ENCODE measurements at places on chromosomes 2 and 18.

- no peak for DNase-seq
Measured at GRCh38 chr18:41814651-41815050, 140.4 kb upstream of the PIK3C3 start.

GRCh38 chr2:138157372-138157771 lies 193.1 kb downstream of the HNMT start:
- no peak for DNase-seq

- DNase-seq: no peak
Measured at GRCh38 chr2:54000122-54000521, 29.3 kb upstream of the PSME4 start.

- no peak for DNase-seq
Measured at GRCh38 chr2:26623541-26624495, 17.3 kb downstream of the CIB4 start.

- no peak for DNase-seq
Measured at GRCh38 chr2:62216113-62216512, 20.2 kb downstream of the B3GNT2 start.

DNA sequence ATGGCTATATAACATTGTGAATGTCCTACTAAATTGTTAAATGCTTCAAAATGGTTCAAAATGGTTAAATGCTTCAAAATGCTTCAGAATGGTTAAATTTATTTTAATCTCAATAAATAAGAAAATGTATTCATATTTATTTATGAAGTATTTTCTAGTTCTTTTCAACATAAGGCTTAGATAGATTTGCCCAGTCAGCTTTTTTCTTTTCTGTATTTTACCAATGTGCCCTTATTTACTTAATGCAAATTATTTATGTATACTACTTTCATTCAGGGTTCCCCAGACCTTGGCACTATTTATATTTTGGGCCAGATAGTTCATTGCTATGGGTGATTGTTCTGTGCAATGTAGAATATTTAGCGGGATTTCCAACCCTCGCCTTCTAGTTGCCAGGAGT lies 546.7 kb downstream of the RIT2 start:
- DNase-seq: no peak

DNA sequence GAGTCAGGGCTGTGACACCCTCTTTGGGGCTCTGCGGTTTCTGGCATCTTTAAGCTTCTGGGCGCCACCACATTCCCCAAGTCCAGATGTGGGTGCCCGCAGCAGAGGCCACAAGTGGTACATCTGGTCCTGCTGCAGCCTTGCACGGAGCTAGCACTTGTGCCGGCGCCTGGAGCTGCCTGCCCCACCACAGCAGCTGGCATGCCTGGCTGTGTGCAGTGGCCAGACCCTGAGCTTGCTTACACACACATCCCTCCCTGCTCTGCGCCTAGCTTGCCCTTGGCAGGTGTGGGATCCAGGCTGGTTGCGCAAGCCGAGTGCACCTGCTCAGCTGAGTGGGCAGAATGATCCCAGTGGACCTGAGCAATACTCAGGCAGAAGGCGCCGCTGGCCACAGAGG lies 27.3 kb downstream of the SLC4A10 start:
- DNase-seq: no peak

GRCh38 chr2:180572346-180572745 lies 408.1 kb upstream of the UBE2E3 start:
- DNase-seq: no peak

GRCh38 chr18:74425161-74425560 lies 31.9 kb downstream of the DIPK1C start:
- no peak for DNase-seq

DNA sequence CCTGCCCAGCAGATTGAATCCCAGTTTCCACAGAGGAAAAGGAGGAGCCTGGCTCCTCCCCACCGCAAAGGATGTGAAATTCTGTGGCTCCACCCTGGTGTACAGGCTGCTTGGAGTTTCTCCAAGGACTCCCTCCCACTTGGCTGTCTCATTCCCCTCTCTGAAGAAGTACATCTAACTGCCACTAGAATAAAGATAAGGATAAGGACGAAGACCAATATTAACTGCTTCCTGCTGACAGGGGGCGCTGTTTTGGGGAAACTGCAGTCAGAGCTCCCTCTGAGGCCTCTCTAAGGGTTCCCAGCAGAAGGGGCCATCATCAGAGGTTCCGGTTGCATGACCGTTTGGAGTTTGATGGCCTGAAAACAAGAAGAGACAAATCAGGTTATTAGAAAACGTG lies 790.9 kb downstream of the CPS1 start:
- no peak for DNase-seq

- DNase-seq: no peak
Measured at GRCh38 chr2:187593098-187593497, 38.9 kb upstream of the TFPI start.

GRCh38 chr18:49494660-49495059 lies 7.6 kb upstream of the C18orf32 start:
- no peak for DNase-seq

- DNase-seq: no peak
Measured at GRCh38 chr18:48072428-48073204, 142.2 kb upstream of the SMAD2 start.

GRCh38 chr2:214325404-214325803 lies 85.5 kb upstream of the VWC2L start:
- DNase-seq: no peak

- DNase-seq: no peak
Measured at GRCh38 chr2:218849721-218850120, 9.9 kb upstream of the WNT6 start.

DNA sequence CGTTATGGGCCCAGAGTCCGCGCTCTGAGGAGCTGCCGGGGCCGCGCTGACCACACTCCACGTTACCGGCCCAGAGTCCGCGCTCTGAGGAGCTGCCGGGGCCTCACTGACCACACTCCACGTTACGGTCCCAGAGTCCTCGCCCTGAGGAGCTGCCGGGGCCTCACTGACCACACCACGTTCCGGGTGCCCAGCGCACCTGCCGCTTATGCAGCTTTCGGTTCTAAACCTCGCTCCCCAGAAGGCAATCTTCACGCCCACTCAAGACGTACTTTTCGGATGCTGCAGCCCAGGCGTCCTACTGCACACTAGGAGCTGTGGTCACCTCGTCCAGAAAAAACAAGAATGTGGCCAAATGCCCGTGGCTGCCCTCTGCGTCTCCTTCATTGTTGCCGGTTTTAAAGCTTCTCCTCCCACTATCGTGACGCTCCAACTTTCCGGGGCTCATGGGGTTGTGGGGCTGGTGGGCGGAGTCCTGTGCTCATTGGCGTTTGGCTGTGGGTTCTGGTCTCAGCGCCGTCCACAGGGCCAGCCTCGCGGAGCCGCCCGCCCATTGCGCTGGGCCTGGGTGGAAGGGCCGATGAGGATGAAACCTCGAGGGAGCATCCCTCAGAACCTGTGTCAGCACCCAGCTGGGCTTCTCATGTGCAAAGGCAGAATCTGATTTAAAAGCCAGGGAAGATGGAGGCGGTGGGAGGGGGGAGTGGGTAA lies 11.9 kb downstream of the KCNG2 start:
- no peak for DNase-seq

DNA sequence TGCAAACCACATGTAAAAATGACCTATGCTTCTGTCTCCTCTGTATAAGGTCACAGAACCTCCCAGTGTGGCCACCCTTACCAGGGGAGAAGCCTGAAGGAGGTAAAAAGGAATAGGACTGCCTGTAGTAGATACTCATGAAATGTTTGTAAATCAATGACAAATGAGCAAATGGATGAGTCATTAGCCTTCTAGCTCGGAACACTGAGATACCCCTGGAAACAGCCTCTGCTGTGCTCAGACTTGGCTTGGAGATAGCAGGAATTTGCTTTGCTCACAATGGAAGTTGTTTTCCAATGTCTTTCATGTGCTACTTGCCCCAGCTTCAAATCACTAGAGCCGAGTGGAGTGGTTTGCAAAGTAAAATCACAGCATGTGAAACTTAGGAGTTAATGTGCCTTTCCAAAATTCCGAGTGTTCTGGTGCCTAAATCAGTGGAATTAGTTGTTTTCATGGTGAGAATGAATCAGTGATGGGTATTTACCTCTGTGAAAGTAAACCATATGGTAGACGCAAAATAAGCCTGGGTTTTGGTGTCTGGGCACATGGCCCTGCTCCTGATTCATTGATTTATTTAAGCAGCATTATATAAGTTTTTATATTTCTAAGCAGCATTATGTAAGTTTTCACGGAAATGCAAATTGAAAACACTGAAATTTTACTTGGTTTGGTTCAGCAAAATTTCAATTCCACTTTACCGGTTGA lies 154.0 kb upstream of the MAP3K20 start:
- no peak for DNase-seq

GRCh38 chr2:216083464-216084281 lies 2.0 kb downstream of the TMEM169 start:
- DNase-seq: no peak

- DNase-seq: no peak
Measured at GRCh38 chr2:163077241-163077640, 238.7 kb upstream of the KCNH7 start.

DNA sequence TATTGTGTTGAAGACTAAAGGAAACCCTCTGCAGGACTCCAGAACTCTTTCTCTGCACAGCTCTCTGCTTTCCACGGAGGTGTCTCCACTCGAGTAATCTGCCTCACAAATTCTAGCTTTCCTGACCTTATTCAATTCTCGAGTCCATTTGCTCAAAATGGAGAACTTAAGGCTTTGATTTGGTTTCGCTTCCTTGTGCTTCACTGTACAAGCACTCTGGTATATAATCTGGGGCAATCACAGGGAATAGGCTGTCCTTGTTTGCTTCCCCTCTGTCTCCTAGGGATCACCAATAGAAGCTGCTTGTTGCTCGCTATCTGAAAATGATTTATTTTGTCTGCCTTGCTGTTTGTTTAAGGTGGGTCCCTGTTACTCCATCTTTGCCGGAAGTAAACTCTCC lies 129.1 kb upstream of the DOCK10 start:
- no peak for DNase-seq

GRCh38 chr2:106547164-106547903 lies 60.2 kb downstream of the CD8B2 start:
- DNase-seq: no peak

DNA sequence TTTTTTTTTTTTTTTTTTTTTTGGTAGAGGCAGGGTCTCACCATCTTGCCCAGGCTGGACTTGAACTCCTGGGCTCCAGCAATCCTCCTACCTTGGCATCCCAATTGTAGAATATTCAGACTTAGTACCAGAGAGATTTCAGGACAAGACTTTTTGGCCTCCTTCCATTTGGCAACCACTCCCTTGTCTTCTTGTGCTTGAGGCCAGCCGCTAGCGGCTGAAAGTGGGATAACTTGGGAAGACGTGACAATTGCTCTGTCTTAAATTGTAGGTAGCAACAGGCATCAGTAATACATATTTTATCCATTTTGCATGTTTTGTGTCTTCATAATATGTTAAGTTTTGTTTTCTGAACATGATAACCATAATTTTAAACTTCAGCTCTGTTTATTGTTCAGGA lies 53.3 kb upstream of the TTN start:
- no peak for DNase-seq

DNA sequence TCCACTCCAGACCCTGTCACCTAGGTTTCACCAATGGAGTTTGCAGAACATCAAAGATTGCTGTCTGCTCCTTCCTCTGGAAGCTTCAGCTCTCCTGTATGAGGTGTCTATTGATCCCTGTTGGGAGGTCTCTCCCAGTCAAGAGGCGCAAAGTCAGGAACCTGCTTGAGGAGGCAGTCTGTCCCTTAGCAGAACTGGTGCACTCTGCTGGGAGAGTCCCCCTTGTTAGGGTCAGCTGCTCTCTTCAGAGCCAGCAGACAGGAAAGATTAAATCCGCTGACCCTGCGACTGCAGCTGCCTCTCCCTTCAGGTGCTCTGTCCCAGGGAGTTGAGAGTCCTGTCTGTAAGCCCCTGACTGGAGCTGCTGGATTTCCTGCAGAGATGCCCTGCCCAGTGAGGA lies 195.7 kb downstream of the PPP1R1C start:
- no peak for DNase-seq

DNA sequence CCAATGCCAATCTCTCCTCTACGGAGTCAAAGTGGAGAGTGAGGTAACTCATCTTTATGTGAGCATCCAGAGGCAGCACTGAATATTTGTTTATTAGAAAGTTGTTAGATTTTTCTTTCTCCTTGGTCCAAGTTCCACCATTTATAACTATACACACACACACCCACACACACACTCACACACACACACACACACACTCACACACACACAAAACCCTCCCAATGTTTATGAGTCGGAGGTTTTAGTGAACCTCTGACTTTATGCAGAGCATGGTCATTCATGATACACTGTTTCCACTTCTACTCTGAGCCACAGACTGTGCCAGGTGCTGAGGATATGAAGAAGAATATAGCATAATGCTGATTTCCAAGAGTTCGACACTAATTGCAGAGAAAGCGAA lies 132.9 kb upstream of the CCDC68 start:
- no peak for DNase-seq

Measured in CD4-positive, alpha-beta T cell treated with Interleukin-2 at 100 ng/mL for 4 hours (primary cell).